ENCODE measurements at places on chromosomes 1 and 21.

DNA sequence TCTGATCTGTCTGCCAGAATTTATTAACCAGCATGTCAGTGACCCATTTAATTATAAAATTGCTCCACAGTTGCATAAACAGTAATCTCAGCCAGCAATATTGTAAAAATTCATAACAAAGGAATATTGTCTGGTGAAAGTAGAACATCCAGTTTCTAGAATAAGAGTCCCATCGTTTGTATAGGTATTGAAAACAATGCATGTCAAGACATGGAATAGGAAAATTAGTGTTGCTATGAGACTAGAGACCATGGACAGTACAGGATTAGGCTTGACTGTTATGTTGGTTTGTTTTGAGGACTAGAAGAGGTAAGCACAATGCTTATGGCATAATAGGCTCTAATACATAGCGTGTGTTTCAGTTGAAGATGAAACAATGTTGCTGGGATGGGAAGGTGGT, 37.1 kb downstream of the ATF6 start:
- no peak for DNase-seq

- no peak for DNase-seq
Observed at GRCh38 chr1:55926906-55927471, 652.4 kb downstream of the PLPP3 start.

DNA sequence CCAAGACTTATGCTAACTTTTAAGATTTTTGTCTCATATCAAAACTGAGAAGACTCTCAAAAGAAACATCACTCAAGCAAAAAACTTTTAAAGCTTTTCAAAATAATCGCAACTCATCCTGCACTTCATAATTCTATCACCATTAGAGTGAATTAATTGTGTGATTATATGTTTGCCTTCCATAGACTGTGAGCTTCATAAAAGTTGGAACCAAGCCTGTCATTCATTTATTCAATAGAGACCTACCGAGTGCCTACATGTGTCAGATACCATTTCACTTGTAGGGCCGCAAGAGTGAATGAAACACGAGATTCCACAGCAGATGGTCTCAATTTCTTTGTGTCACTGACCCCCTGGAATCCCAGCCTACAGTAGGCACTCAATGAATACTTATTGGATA, 106.4 kb downstream of the RHOU start:
- no peak for DNase-seq

- no peak for DNase-seq
Observed at GRCh38 chr1:17739050-17739449, 16.1 kb upstream of the ACTL8 start.

GRCh38 chr1:47471163-47471562, 33.3 kb downstream of the FOXD2 start:
- DNase-seq, result no peak

- no peak for DNase-seq
Observed at GRCh38 chr21:31795992-31796391, 64.1 kb upstream of the SCAF4 start.

- DNase-seq, result no peak
Observed at GRCh38 chr21:35461700-35462099, 412.6 kb upstream of the RUNX1 start.
